Upper lobe of right lung (tissue), 1 donor: ENCODE measurements at places on chromosomes 4 and X. TPM values are rescaled to one million over a fixed set of nuclear protein-coding genes. Genes with fewer than 3 reads are reported as not detected.

DNA sequence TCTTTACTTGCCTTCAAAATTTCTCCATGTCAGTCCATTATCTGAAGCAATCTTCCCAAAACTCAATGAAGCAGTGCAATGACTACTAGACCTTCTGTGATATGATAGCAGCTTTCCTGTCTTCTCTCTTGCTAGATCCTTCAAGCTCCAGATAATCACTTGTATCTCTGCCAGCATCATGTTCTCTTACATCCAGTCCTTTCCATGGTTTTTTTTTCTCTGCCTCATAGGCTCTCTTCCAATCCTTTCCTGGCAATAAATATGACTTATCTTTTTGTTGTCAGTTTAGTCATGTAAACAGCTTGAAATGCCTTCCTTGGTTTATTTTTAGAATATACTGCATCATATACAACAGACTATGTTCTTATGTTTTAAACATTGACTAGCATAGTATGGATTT is 193.5 kb downstream of the CFAP299 start:
- H3K4me1 ChIP-seq, result no peaks in the 10 kb centered on the region
- no peaks in the 10 kb centered on the region for H3K27me3 ChIP-seq
- DNase-seq, result no peak
- H3K27ac ChIP-seq, result no peak overlapping the region
- H3K4me3 ChIP-seq, result no peak overlapping the region

GRCh38 chr4:106806158-106806797 is 229.8 kb downstream of the DKK2 start:
- no peaks in the 10 kb centered on the region for H3K36me3 ChIP-seq
- H3K4me3 ChIP-seq, result no peak overlapping the region
- DNase-seq, result no peak
- no peaks in the 10 kb centered on the region for H3K4me1 ChIP-seq
- H3K27me3 ChIP-seq, result peaks cover 8% of the 10 kb centered on the region

DNA sequence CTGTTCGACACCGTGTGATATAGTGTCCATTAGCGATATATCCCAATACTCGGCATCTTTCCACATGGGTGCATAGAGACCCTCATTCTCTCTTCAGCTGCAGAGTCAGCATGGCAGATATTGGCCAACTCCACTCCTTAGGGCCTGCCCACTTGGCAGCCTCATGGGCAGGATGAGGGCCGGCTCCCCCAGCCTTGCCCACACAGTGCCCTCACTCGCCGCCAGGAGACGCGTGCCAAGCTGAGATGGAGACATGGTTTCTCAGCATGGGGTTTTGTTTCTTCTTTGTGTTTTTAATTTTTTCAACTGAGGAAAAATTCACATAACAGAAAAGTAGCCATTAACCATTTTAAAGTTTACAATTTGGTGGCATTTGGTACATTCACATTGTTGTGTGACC is 5.3 kb upstream of the PLXNA3 start:
- no peaks in the 10 kb centered on the region for H3K4me1 ChIP-seq
- no peak for DNase-seq
- H3K27ac ChIP-seq, result no peak overlapping the region
- H3K27me3 ChIP-seq, result no peaks in the 10 kb centered on the region

GRCh38 chr4:126895988-126896570 is 736.7 kb upstream of the INTU start:
- no peaks in the 10 kb centered on the region for H3K27me3 ChIP-seq
- DNase-seq, result no peak
- no peaks in the 10 kb centered on the region for H3K4me1 ChIP-seq
- H3K4me3 ChIP-seq, result no peak overlapping the region
- H3K36me3 ChIP-seq, result no peaks in the 10 kb centered on the region
- H3K27ac ChIP-seq, result no peak overlapping the region

GRCh38 chrX:48961585-48962091 is 4.2 kb upstream of the OTUD5 start:
- H3K4me3 ChIP-seq, result no peak overlapping the region
- no peaks in the 10 kb centered on the region for H3K27me3 ChIP-seq
- no peaks in the 10 kb centered on the region for H3K4me1 ChIP-seq
- no peaks in the 10 kb centered on the region for H3K36me3 ChIP-seq

DNA sequence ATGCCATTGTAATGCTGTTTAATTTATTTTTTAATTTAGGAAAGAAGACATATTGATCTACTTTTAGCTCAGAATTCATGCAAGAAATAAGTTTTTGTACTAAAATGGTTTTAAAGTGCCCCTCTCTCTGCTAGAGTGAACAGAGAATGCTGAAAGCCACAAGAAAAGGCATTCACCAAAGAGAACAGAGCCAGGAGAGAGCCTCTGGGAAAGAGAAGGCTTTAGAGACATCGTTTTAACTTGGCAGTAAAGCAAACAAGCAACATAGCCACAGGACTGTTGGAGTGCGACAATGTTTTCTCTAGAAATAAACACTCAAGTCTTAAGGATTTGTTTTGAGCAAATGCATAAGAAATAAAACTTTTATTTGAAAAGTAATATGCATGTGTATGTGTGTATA is 484.1 kb upstream of the CPEB2 start:
- no peak overlapping the region for H3K4me3 ChIP-seq
- no peaks in the 10 kb centered on the region for H3K27me3 ChIP-seq
- H3K27ac ChIP-seq, result no peak overlapping the region

DNA sequence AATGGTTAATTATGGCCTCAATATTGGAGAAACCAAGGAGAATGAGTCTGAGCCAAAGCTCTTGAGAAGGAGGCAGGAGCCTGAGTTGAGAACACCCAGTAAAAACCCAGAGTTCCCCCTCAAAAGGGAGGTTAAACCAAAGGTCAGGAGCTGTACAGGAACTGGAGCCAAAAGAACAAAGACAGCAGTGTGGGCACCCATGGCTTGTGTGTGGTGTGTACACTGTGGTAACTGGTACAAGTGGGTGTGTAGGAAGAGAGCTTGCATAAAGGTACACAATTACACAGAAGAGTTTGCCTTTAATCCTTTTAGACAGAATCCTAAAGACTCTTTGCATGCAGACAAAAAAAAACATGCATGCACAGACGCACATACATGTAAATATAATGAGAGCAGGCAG is 87.1 kb downstream of the IGSF1 start:
- no peak for DNase-seq
- no peaks in the 10 kb centered on the region for H3K27me3 ChIP-seq
- H3K27ac ChIP-seq, result no peak overlapping the region
- no peaks in the 10 kb centered on the region for H3K36me3 ChIP-seq
- H3K4me3 ChIP-seq, result no peak overlapping the region

GRCh38 chrX:68249903-68250302 is 183.4 kb downstream of the OPHN1 start:
- H3K36me3 ChIP-seq, result no peaks in the 10 kb centered on the region

- no peaks in the 10 kb centered on the region for H3K4me1 ChIP-seq
- peaks cover 11% of the 10 kb centered on the region for H3K36me3 ChIP-seq
- no peak overlapping the region for H3K4me3 ChIP-seq
- no peak for DNase-seq
- no peak overlapping the region for H3K27ac ChIP-seq
Measured at GRCh38 chrX:139784807-139785206, 76.8 kb upstream of the MCF2 start.

DNA sequence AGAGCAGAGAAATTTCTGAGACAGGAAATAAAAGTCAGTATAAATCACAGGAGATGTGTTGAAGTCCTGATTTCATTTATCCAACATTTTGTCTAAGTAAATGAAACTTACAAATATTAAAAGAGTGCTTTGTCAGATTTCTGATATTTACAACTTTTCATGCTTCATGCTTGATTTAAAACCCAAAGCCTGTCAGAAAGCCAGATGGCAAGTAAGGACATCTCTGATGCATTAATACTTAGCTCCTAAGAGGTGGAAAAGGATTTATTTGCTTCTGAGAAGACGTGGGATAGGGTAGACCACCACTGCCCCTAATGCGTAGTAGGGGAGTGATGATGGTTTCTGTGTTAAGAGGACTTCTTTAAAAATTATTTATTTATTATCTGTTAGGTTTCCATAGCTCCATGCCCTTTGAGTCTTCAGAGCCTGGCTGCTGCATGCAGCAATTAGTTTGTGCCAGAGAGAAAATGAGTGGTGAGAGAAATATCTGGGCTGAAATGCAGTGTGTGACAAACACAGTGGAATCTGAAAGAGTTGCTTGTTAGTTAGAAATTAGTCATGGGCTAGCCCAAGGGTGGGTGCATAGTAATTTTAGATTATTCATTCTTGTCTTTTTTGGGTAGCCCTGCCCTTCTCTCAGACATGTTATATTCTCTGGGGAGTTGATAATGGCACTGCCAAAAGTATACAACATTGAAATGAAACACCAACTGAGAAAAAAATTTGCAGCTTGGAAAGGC is 333.8 kb downstream of the C4orf33 start:
- H3K27me3 ChIP-seq, result no peaks in the 10 kb centered on the region
- H3K4me1 ChIP-seq, result no peaks in the 10 kb centered on the region
- no peak overlapping the region for H3K4me3 ChIP-seq
- H3K27ac ChIP-seq, result no peak overlapping the region
- DNase-seq, result no peak

DNA sequence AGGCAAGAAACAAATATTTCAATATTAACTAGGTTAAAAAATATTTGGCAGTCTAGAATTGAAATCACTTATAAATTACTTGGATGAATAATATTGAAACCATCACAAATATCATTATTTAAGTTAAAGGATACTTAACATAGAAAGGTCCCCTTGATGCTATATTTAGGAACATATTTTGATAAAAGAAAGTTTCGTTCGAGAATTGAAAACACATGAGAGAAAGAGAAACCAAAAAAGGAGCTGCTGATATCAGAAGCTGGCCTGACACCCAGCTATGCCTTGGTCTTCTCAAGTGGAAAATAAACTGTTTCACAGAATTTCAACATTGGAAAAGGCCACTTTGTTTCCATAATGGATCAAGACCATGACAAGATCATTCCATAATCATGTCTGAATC is 762.4 kb downstream of the DMD start:
- H3K4me1 ChIP-seq, result no peaks in the 10 kb centered on the region
- no peak for DNase-seq
- no peak overlapping the region for H3K27ac ChIP-seq

GRCh38 chr4:112881842-112882241 is 167.6 kb upstream of the ANK2 start:
- no peak for DNase-seq
- H3K36me3 ChIP-seq, result no peaks in the 10 kb centered on the region
- H3K27me3 ChIP-seq, result no peaks in the 10 kb centered on the region
- no peak overlapping the region for H3K27ac ChIP-seq

DNA sequence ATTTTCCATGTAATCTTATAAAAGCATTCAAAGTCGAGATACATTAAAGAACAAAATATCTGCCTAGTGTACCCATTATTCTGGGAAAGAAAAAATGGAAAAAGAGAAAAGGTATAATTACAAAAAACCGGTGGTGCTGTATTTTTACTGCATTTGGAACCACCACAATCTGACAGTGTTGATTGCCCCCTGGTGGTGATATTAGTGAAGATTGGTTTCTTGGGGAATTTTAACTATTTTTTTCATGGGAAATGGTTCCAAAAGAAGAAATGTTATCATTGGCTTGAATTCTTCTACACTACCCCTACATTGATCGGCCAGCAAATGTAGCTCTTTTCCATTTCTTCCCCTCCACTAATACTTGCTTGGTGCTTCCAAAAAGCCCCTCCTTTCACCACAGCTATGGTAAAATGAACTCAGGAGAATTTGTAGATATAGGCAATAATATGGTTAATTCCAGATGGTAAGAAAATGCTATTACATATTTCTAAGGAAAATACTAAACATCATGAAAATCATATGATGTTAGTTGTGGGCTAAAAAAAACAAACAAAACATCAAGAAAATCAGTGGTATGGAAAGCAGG is 50.0 kb downstream of the COX18 start:
- no peaks in the 10 kb centered on the region for H3K27me3 ChIP-seq
- no peaks in the 10 kb centered on the region for H3K36me3 ChIP-seq
- no peak for DNase-seq
- no peaks in the 10 kb centered on the region for H3K4me1 ChIP-seq
- H3K4me3 ChIP-seq, result no peak overlapping the region

DNA sequence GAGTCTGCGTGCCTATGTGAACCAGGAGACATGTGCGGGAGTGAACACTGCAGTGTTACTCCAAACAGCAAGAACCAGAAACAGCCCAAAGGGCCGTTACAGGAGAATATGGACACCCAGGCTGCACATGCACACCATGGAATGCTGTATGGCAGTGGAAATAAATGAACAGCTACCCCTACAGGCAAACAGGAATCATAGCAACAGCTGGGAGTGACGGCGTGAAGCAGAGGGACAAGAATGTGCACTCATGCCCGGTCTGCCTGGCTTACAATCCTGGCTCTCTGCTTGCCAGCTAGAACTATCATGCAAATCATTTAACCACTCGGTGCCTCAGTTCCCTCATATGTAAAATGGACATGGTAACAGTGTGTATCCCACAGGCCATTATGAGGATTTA is 16.6 kb downstream of the GPKOW start:
- no peaks in the 10 kb centered on the region for H3K4me1 ChIP-seq
- H3K36me3 ChIP-seq, result no peaks in the 10 kb centered on the region
- H3K27me3 ChIP-seq, result no peaks in the 10 kb centered on the region
- DNase-seq, result no peak
- H3K27ac ChIP-seq, result no peak overlapping the region

- H3K27me3 ChIP-seq, result no peaks in the 10 kb centered on the region
- H3K4me3 ChIP-seq, result no peak overlapping the region
- H3K27ac ChIP-seq, result no peak overlapping the region
- no peaks in the 10 kb centered on the region for H3K36me3 ChIP-seq
Measured at GRCh38 chr4:143089847-143090246, 94.9 kb upstream of the USP38 start.

GCNA gene
- total RNA-seq, result 3.4 TPM

CENPE gene
- 0.78 TPM for total RNA-seq

RS1 gene
- 4.7 TPM for total RNA-seq

EREG gene
- total RNA-seq, result 0.69 TPM
